ENCODE measurements at places on chromosomes 3 and 15.

DNA sequence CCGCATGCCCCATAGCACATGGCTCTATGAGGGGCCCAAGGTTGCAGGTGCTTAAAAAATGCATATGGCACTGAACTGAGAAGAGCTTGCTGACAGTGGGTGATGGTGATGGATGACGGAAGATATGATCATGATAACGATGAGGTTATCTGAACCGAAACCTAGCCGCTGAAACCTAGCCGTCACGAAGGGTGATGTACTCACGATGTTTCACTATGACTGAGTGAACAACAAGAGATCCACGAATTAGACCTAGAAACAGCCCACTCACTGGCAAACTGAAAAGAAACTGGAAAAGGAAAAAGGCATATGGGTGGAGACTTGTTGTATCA is 57.6 kb upstream of the BCL6 start:
- DNase-seq: no peak

DNA sequence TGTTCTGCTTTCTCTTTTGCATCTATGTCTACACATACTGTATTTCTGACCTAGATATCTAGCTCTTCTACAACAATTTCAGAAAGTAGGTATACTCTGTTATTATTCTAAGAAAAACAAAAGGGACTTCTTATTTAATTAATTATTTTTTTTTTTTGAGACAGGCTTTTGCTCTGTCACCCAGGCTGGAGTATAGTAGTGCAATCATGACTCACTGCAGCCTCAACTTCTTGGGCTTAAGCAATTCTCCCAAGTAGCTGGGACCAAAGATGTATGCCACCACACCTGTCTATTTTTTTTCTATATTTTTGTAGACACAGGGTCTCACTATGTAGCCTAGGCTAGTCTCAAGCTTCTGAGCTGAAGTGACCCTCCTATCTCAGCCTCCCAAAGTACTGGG is 130.6 kb downstream of the MBNL1 start:
- no peak for DNase-seq

DNA sequence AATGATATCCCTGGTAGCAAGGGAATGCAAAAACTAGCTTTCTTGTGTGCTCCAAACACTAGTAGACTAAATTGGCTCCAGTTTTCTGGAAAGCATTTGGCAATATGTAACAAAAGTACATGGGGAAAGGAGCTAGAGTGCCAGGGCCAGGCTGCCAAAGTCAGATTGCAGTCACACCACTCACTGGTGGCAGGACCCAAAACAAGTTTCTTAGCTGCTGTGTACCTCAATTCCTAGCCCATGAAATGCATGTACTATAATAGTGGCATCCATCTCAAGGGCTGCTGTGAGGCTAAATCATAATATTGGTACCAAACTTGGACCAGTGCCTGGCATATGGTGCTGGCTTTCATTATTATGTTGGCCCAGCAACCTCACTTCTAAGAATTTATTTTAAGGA is 49.3 kb downstream of the CLDN18 start:
- no peak for DNase-seq

DNA sequence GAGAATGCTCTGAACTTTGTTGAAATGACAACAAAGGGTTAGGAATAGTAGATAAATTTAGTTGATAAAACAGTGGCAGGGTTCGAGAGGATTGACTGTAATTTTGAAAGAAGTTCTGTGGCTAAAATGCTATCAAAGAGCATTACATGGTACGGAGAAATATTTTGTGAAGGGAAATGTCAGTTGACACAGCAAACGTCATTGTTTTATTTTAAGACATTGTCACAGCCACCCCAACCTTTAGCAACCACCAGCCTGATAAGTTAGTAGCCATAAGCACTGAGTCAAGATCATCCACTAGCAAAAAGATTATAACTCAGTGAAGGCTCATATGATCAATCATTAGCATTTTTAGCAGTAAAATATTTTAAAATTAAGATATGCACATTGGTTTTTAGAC is 8.7 kb upstream of the ST3GAL6 start:
- DNase-seq: no peak

GRCh38 chr3:67745296-67745695 is 90.9 kb upstream of the SUCLG2 start:
- no peak for DNase-seq
